ENCODE measurements at places on chromosomes 2 and 18. TPM values are rescaled to one million over a fixed set of nuclear protein-coding genes. Genes with fewer than 3 reads are reported as not detected.

Gene TCF7L1
- total RNA-seq, result 9.1 TPM

Gene UGT1A4
- total RNA-seq, result not detected

Gene MYO7B
- total RNA-seq, result 0.97 TPM

GRCh38 chr2:187519419-187520120, 34.7 kb downstream of the TFPI start:
- H3K36me3 ChIP-seq, result peaks cover 49% of the 10 kb centered on the region
- DNase-seq, result no peak
- no peak overlapping the region for H3K4me3 ChIP-seq
- H3K27me3 ChIP-seq, result no peaks in the 10 kb centered on the region

DNA sequence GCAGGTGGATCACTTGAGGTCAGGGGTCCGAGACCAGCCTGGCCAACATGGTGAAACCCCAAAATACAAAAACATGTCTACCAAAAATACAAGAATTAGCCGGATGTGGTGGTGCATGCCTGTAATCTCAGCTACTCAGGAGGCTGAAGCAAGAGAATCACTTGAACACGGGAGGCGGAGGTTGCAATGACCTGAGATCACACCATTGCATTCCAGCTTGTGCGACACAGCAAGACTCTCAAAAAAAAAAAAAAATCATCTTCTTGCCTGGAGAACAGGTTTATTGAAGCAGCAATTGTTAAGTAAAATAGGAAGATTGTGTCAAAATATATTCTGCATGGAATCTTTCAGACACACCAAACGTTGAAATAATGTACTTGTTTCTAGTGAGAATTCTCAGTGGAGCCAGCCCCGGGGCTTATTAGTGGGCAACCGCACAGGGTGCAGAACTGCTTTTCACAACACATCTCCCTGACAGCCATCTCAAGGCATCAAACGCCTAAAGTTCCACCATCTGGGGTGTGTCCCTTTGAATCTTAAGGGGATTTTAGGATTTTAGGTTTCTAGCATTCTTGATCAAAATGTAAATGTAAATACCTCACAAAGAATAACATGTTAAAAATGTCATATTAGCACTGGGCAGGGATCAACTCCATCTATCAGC, 28.6 kb upstream of the PPP4R1 start:
- H3K4me1 ChIP-seq, result peaks cover 69% of the 10 kb centered on the region
- H3K27ac ChIP-seq, result peak overlapping the region; percentile 95
- H3K27me3 ChIP-seq, result no peaks in the 10 kb centered on the region
- H3K4me3 ChIP-seq, result peak overlapping the region; percentile 66

DNA sequence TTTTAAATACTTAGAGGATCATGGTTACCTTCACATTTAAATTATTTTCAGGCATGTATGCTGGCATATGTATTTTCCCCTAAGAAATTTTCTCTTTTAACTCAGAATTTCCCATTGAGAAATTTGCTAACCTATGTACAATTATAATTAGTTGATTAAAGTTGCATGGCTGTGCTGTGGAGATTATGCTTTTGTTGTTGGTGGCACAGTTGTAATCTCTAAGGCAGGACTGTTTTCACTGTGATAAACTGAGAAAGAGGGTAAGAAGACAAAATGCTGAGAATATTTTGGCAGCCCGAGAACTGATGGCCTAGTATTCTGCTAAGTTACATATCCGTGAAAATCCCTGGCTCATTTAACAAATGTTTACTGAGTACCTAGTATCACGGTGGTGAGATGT, 1.4 kb downstream of the VRK2 start:
- no peak for DNase-seq
- no peaks in the 10 kb centered on the region for H3K27me3 ChIP-seq
- H3K36me3 ChIP-seq, result peaks cover 13% of the 10 kb centered on the region
- H3K4me1 ChIP-seq, result peaks cover 49% of the 10 kb centered on the region

DNA sequence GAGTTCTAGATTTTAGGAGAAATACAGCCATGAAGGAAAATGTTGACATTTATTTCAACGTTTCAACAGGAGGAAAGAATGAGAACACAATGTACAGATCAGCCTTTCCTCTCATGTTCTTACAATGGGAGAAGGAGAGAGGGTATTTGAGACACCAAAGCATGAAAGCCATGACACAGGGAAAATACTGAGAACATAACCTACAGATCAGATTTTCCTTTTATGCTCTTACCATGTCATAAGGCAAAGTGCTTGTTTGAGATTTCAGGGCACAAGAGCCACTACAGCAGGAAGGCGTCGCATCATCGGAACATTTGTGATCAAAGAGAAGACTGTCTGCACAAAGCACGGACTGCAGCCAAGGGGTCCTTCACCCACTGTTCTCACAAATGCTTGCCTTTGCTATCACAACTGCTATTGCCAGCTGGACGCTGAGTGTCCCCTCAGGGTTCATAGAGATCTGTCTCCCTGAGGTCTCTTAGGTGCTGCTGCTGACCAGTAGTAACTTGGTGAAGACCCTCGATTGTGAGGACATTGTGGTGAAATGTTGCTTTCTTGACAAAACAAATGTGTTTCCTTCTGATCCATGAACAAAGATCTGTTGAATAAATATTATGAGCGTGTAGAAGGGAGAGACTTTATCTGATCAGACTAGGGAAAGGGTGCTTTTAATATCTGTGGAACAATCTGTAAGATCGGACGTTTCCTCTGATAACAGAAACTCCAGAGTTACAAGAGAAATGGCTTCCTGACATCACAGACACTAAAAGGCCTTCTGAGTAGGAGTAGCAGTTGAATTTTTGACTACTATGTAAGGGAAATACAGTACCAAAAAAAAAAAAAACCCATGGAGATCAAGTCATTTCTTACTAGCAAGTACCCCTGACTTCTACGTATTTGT, 6.4 kb upstream of the IL1RL1 start:
- H3K36me3 ChIP-seq, result no peaks in the 10 kb centered on the region
- peaks cover 15% of the 10 kb centered on the region for H3K27me3 ChIP-seq
- H3K4me1 ChIP-seq, result no peaks in the 10 kb centered on the region
- DNase-seq, result no peak

- no peak overlapping the region for H3K4me3 ChIP-seq
- no peaks in the 10 kb centered on the region for H3K27me3 ChIP-seq
- H3K4me1 ChIP-seq, result no peaks in the 10 kb centered on the region
- DNase-seq, result no peak
Measured at GRCh38 chr18:31489311-31489710, 8.7 kb upstream of the DSG2 start.

DNA sequence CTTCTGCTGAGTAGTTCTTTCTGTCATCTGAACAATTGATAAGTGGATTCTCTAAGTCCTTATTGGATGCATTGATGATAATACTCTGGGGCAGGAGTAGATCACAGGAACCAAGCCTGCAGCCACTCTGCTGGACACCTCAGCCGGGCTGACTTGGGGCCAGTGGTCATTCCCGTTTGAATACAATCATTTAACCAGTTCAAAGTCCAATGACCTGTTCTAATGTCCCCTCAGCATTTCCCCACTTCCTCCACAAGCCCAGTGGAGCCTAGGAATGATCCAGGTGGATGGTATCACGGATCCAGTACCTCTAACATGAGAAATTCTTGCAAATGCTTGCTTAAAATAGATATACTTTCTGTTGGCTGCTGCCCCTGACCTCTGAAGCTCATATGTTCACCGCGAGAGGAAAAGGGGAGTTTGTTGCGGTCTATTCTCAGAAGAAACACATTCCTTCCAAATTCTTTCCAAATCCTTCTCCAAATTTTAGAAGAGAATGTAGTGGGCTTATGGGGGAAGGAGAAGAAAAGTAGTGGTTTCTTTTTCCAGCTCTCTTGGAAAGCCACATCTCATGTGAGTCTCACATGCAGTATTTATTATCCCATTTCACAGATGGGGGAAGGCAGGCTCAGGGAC, 170.9 kb downstream of the INHBB start:
- H3K4me1 ChIP-seq, result peaks cover 17% of the 10 kb centered on the region
- DNase-seq, result no peak
- H3K27me3 ChIP-seq, result peaks cover 17% of the 10 kb centered on the region
- H3K36me3 ChIP-seq, result no peaks in the 10 kb centered on the region
- no peak overlapping the region for H3K4me3 ChIP-seq

GRCh38 chr2:223562078-223562477, 40.1 kb downstream of the SCG2 start:
- H3K36me3 ChIP-seq, result peaks cover 6% of the 10 kb centered on the region
- H3K4me3 ChIP-seq, result no peak overlapping the region
- no peaks in the 10 kb centered on the region for H3K27me3 ChIP-seq
- H3K4me1 ChIP-seq, result peaks cover 30% of the 10 kb centered on the region

Measured in HFFc6 (cell line).